GM12865 (cell line): ENCODE measurements at places on chromosomes 2 and 18.

- DNase-seq, result no peak
Measured at GRCh38 chr2:68536000-68536399, 68.6 kb downstream of the APLF start.

DNA sequence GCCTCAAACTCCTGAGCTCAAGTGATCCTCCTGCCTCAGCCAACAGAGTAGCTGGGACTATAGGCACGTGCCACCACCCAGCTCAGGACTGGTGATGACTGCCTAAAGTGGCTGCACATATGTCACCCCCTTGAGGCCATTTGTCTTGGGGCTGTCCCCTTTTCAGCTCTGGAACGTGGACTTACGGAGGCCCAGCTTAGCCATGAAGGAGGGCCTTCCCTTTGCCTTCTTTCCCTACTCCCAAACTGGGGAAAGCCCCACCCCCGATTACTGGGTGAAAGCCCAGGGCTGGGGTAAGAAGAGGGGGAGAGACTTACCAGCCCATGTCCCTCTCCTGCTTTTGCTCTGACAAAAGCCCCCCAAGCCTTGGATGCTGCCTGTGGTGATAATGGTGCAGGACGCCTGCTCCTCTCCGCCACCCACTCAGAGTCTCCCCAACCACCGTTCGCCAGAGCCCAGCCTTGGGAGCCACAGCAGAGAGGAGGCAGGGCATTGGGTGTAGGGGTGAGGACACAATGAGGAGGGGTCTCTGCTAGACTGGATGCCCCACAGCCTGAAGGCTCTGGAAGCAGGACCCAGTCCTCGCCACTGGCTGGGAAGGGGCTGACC, 2.5 kb upstream of the DUSP2 start:
- peak; percentile 62 for DNase-seq

DNA sequence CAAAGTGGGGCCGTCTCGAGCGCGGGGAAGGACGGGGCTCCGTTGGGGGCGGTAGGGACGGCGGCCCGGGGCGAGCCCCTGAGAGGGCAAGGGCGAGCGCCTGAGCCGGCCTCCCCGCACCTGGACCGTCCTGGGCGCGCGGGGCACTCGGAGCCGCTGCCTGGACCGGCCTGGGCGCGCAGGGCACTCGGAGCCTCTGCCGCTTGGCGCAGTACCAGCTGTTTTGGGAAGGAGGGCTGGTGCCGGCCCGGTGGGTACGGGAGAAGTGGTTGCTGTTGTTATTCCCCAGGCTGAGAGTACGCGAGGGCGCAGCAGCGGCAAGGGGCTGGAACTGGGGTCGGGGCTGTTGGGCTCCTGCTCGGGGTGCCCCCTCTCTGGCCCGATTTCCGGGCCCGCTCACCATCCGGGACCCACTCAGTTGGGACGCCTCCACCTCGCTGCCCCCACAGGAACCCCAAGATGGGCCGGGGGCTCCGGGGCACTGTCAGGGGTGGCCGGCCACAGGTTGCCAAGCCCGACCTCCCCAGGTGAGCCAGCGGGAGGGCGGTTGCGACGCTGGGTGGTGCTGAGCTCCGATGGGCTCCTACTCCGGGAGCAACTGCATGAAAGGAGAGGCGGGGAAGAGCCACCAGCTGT, 579 bp downstream of the ARHGEF4 start:
- DNase-seq, result no peak

GRCh38 chr2:105840933-105841332, 96.2 kb downstream of the NCK2 start:
- DNase-seq, result no peak

GRCh38 chr2:159091976-159092375, 123.5 kb downstream of the TANC1 start:
- DNase-seq, result peak; percentile 64

DNA sequence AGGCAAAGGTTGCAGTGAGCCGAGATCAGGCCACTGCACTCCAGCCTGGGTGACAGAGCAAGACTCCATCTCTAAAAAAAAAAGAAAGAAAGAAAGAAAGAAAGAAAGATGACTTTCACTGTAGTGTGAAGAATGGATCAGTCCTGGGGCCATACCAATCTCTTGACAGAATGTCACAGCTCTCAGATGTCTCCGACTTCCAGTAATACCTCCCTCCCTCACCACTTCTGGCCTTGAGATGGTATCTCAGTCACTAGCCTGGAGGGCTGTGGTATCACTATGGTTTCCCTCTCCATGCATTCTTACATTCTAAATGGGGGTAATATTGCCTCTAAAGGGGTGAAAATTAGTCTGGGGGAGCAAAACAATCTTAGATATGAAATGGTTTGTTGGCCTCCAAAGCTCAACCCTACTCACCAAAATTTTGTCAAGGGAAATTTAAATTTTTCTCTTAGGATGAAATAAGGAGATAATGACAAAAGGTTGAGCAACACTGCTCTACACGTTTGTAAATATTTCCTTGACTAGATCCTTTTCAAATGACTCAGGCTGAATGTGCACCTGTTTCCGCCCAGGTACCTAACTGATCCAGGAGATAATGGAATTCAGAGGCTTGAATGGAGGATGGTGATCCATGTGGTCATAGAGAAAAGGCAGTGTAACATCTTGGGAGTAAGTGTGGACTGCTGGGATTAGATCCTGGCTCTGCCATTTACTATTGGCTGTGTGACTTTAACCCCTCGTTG, 19.9 kb upstream of the SPRED2 start:
- DNase-seq, result no peak

GRCh38 chr2:40346535-40347354, 105.1 kb downstream of the SLC8A1 start:
- peak; percentile 24 for DNase-seq

GRCh38 chr2:43648994-43649701, 12.1 kb downstream of the PLEKHH2 start:
- DNase-seq, result no peak

GRCh38 chr2:229714080-229714735, at the start of gene DNER:
Gene DNER (minus strand): TSS chr2:229714555. CDS start chr2:229714423, 132 bp downstream.
- peak; percentile 53 for DNase-seq

GRCh38 chr18:39259736-39260135, 1694.1 kb upstream of the CELF4 start:
- no peak for DNase-seq

- no peak for DNase-seq
Measured at GRCh38 chr18:71471963-71472725, 1072.0 kb downstream of the CBLN2 start.

- no peak for DNase-seq
Measured at GRCh38 chr18:50850307-50851065, 28.4 kb upstream of the ME2 start.

GRCh38 chr2:80560326-80560725, 255.8 kb upstream of the LRRTM1 start:
- no peak for DNase-seq

GRCh38 chr18:13499803-13500202, 226.6 kb downstream of the FAM210A start:
- DNase-seq, result no peak

DNA sequence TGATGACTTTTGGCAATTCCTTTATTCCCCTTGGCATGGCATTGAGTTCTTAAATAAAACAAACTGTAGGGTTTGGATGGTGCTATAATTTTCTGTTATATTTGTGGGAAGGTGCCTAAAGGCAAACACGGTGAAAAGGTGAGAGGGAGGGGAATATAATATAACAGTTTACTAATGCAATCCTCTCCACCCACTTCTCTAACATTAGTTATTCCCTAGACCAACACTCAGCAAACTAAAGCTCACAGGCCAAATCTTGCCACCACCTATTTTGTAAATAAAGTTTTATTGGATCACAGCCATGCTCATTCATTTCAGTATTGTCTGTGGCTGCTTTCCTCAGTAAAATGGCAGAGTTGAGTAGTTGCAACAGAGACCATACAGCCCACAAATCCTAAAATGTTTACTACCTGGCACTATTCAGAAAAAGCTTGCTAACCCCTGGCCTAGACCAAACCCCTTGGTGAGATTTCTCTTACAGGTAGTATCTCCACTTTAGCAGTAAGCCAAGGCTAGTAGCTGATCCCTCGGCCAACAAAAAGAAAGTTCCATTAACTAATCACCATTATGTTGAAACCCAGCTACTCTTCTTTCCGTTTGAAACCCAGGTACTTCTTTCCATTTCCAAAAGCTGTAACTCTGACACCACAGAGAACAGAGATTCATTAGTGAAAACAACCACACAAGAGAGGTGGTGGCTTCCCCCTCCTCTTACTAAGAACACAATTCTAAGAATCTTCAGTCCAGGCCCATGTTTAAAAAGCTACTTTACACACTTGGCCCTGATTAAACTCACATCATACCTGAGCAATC, 136.1 kb upstream of the CHAC2 start:
- peak; percentile 16 for DNase-seq

DNA sequence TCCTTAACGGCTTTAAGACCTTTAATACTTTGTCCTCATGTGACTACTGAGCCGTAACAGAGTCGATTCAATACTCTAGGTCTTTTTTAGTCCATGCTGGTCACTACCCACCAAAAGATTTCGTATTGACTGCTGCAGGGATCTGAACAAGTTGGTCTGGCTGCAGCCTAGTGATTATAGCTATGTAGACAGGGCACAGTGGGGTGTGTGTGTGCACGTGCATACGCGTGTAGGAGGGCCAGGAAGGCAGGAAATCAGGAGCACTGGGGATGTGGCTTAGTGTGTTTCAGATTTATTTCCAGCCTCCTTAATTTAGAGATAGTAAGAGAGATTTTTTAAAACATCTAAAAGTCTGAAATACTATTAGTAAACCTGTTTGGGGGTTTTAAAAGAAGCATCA, 161.4 kb downstream of the MYO3B start:
- DNase-seq, result no peak

- DNase-seq, result no peak
Measured at GRCh38 chr2:107585851-107586250, 240.8 kb upstream of the RGPD4 start.

- DNase-seq, result peak; percentile 53
Measured at GRCh38 chr2:64295326-64296139, 151.3 kb upstream of the PELI1 start.

- peak; percentile 50 for DNase-seq
Measured at GRCh38 chr2:197707316-197708213, 2.4 kb downstream of the MARS2 start.

DNA sequence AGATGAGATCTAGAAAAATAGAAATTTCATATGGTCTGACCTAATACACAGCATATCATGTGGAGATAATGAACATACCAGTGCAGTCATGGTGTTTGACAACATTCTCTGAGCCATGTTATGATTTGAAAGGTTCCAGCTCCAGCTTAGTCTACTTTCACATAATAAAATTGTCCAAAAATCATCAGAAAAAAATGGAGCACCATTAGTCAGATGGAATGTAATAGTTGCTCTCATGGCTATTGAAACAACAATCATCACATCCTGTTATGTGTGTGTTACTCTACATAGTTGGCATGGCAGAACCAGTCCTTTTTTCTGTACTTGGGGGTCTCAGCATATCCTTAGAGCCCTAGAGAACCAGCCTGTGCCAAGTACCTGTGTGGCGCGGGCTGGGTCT, 678.9 kb upstream of the FANCL start:
- DNase-seq, result no peak

DNA sequence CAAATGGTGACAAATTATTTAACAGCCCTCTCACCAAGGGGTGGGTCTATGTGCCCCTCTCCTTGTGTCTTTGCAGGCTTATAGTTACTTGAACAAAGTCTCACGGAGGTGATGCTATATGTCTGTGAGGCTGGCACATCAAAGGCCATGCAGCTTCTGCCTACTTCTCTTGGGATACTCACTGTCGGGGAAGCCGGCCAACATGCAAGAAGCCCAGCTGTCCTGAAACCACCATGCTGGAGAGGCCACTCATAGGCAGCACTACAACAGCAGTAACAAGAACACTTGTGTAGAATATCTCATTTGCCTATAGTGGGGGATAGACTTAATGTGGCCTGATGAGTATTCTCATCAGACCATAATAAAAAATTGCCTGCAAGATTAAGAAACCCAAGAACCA, 233.7 kb upstream of the NCKAP5 start:
- no peak for DNase-seq

DNA sequence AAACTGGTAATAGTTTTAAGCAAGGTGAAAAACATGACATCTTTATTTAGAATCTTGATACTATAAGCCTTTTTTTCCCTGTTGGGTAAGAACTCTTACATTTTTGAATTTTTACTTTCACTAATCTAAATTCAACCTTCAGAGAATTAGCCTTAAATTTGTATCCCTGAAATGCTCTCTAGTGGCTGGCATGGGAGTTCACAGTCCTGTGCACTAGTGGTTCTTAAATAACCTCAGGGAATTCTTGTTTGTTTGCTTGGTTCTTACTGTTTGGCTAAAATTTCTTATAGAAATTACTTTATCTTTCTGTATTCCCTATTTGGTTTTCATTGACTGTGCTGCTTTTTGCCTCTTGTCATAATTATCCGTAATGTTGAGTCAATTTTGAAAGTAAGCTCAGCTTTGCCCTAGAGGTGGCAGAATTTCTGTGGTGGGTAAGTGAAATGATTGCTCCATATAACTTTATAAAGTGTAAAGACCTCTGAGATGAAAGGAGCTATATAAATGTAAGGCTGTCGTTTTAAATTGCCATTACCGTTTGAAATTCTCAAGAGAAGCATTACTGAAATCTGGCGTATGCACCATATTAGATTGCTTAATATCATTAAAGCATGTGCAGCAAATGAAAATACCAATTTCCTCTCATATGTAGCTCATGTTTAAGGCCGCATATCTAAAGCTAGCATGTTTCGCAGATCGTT, 391.3 kb upstream of the FIGN start:
- DNase-seq, result no peak
